A549 (cell line): ENCODE measurements at places on chromosomes 11 and 22. TPM values are rescaled to one million over a fixed set of nuclear protein-coding genes. Genes with fewer than 3 reads are reported as not detected.

DNA sequence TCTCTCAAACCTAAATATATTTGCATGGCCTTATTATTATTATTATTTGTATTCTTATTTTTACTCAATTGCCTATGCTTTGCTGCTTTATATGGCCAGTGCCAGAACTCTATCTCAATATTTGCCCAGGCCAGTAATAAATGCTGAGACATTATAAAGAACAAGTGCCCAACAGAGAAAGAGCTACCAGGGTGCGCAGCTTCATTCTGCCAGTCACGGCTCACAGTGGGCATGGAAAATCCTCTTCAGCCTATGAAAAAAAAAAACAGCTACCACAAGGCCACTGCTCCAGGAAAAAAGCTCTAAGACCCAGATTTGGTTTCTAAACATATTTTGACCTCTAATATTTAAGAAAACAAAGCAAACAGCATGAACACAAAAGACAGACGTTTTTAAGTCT lies 1223.6 kb downstream of the LRRC4C start:
- DNase-seq = no peak

Gene PRAME
- 112 to 143 TPM (median 130 TPM) in 3 replicates for polyA plus RNA-seq

GRCh38 chr22:46581538-46582244 lies 38.5 kb upstream of the GRAMD4 start:
- DNase-seq = no peak

DNA sequence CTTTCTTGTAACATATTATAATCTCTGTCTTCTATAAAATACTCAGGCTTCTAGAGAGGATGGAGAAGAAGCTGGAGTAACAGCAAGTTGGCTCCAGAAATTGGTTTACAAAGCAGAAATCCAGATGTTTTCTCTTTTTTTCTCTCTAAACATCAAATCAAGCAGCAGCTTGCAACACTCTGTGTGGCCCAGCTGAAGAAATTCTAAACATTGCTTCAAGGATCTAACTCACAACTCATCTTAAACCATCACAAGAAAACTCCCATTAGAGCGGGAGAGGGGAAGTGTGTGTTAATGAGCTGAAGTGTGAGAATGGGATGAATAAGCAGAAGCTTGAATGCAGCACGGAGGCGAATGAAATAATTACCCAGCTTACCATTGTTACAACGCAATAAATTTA lies 146.5 kb downstream of the OPCML start:
- DNase-seq = no peak

DNA sequence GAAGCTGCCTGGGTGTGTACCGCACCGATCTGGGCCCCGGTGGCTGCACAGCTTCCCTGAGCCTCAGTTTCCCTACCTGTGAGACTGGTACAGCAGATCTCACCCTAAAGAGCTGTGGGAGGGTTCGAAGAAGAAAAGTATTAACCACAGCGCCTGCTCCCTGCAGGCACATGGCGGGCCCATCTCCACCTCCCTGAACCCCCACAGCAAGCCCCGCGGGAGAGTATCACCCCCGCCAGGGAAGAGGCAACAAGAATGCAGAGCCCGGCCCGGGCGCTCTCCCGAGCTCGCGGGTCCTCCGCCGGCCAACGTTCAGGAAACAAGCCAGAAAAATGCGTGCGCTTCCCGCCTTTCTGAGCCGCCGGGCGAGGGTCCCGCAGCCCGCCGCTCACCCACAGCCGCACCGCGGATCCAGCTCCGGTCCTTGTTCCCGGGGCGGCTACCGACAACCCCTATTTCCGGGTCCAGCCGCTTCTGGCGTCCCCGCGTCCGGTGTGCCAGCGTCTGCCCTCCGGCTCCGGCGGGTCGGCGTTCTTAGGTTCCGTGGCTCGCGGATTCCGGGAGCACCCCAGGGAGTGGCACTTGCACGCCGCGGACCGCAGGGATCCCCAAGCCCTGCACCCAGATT lies at the start of gene TOP3B:
TOP3B (minus strand) TSS at position 450 of the 628 bp plus-strand sequence. CDS start 7,078 bp downstream, outside the sequence.
- peak; percentile 75 for DNase-seq

DNA sequence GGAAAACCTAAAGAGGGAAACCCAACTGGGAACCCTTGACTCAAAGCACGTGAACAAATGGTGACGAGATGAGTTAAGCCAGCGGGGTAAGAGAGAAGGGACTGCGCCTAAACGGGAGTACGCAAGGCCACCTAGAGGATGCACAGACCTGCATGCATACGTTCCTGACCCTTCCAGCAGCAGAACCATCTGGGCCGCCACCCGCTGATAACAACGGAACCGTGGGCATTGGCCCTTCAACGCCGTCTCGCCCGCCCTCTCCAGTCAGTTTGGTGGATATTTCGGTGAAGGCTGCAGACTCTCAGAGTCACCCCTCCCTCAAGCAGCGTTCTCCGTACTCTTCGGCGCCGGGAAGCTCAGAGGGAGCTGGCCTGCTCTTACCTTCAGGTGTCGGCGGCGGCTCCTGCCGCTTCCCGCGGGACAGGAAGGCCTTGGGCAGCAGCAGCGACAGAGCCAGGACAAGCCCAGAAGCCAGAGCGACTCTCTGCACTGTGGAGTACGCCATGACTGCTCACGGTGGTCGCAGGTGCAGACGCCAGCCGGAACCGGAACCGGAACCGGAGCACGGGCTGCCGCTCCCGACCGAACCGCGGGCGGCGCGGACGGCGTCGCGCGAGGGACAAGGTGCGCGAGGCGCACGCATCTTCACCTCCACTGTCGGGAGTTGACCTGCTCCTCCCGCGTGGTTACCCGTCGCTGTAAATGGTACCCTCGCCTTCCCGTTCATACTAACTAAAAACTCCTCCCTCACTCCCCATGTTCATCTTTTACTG lies at the start of gene RIC3:
RIC3 (minus strand) TSS at position 541 of the 773 bp plus-strand sequence; CDS start at position 505, 36 bp downstream.
- peak; percentile 29 for DNase-seq

GRCh38 chr11:61539831-61540357 lies 31.3 kb downstream of the LRRC10B start:
- no peak for DNase-seq

- DNase-seq = no peak
Observed at GRCh38 chr11:112455791-112456190, 195.1 kb upstream of the PLET1 start.
